Activated CD8-positive, alpha-beta memory T cell treated with anti-CD3 and anti-CD28 coated beads, Interleukin-2, amount 50 U/mL, for 48 hours (primary cell): ENCODE measurements at places on chromosomes 12 and 14.

DNA sequence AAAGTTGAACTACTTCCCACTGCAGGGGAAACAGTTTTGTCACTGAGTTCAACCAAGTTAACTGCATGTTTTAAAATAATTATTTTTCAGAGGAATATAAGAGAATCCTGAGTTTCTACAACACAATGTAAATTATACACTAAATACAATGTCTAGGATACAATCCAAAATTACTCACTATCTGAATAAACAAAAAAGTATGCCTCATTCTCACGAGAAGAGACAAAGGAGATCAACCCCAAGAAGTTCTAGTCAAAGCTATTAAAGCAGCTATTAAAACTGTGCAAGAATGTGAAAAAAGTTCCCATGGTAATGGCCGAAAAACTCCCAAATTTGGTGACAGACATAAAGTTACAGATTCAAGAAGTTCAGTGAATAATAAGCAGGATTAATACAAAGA, 8.8 kb upstream of the KCNK13 start:
- DNase-seq: no peak

GRCh38 chr12:106341086-106341877, 16.3 kb upstream of the POLR3B start:
- no peak for DNase-seq

GRCh38 chr14:38016497-38016896, 191.2 kb upstream of the SSTR1 start:
- DNase-seq: no peak

GRCh38 chr14:93531644-93532043, 100.9 kb downstream of the UNC79 start:
- DNase-seq: no peak

DNA sequence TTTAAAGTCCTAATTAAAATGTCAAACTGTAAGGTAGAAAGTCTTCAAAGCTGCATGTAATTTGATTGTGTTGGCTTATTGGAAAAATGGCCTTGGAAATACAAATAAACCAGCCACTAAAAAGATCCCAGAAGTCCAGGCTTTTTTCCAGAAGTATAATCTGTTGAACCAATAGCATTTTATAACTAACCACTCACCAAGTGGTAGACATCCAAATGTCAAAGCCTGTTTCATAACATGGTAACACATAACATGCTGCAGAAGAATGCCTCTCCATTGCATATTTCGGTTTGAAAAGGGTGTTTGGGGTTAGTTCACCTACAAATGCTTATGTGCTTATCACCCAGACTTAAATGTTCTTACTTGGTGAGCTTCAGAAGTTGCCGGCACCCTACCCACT, 183.7 kb upstream of the DIO2 start:
- DNase-seq: no peak
